Karpas-422 (cell line): ENCODE measurements at places on chromosomes 2 and 18. TPM values are rescaled to one million over a fixed set of nuclear protein-coding genes. Genes with fewer than 3 reads are reported as not detected.

The MPP4 gene
- total RNA-seq: 0.45 TPM in 1 of 2 replicates, not detected in the other

The ARHGAP25 gene
- total RNA-seq: 172 and 213 TPM in 2 replicates

The NEU2 gene
- not detected in 2 replicates for total RNA-seq

The PPP1R7 gene
- total RNA-seq: 39.5 and 54.4 TPM in 2 replicates
